ENCODE measurements at places on chromosomes 7 and 10. TPM values are rescaled to one million over a fixed set of nuclear protein-coding genes. Genes with fewer than 3 reads are reported as not detected.

Gene EIF3A
- 169 TPM for total RNA-seq

- no peaks in the 10 kb centered on the region for H3K36me3 ChIP-seq
- no peak overlapping the region for H3K27ac ChIP-seq
- no peaks in the 10 kb centered on the region for H3K27me3 ChIP-seq
Measured at GRCh38 chr7:116180302-116180701, 30.0 kb upstream of the TES start.

DNA sequence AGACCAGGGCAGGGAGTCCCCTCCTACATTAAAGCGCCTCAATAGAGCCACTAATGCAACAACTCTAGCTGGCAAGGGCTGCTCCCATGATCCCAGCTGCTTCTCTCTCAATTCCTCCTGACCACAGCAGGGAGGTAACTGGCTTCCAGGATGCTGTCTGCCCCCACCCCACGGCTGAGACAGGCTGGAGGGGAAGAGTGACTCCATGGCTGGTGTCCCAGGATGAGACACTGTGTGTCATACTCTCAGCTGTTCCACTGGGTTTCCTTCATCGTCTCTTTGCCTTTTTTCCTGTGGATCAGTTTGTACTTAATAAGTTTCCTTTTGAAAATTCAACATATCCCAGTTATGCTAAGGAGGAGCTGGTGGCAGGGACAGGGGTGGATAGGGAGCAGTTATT is 27.7 kb upstream of the MYH16 start:
- no peak overlapping the region for H3K4me3 ChIP-seq
- no peaks in the 10 kb centered on the region for H3K27me3 ChIP-seq
- H3K36me3 ChIP-seq = no peaks in the 10 kb centered on the region
- no peaks in the 10 kb centered on the region for H3K4me1 ChIP-seq
- no peak overlapping the region for H3K27ac ChIP-seq
- no peak for DNase-seq

DNA sequence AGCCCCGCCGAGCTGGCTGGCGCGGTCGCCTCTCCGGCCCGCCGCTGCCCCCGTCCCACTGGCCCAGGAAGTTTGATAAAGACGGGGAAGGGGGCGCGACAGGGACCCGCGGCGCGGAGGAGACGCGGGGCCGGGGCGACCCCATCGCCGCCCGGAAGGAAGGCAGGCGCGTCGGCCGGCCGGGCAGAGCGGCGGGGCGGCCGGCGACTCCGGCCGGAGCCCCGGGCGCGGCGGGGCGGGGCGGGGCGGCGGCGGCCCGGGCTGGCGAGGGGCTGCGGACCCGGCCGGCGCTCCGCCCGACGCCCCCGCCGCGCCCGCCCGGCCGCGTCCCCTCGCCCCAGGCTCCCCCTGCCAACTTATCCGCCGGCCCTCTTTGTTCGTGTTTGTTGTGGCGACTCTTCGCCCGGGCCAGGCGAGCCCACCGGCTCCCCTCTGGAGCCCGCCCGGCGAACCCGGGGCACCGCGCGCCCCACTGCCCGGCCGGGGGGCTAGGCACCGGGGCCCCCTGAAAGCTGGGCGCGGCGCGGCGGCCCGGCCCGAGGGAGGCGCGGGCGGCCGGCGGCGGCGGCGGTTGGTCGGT is 571 bp downstream of the KDM7A start:
- no peaks in the 10 kb centered on the region for H3K4me1 ChIP-seq
- H3K4me3 ChIP-seq = peak overlapping the region; percentile 84
- H3K27ac ChIP-seq = peak overlapping the region; percentile 77
- no peaks in the 10 kb centered on the region for H3K36me3 ChIP-seq
- H3K27me3 ChIP-seq = no peaks in the 10 kb centered on the region

Measured in A673 (cell line).